CD4-positive, alpha-beta T cell treated with Interleukin-12 subunit alpha and Interleukin-12 subunit beta, for 1 hour (primary cell): ENCODE measurements at places on chromosomes 7 and 10.

- no peak for DNase-seq
These were observed 22.6 kb upstream of the DLG5 start for GRCh38 chr10:77949167-77949566.

DNA sequence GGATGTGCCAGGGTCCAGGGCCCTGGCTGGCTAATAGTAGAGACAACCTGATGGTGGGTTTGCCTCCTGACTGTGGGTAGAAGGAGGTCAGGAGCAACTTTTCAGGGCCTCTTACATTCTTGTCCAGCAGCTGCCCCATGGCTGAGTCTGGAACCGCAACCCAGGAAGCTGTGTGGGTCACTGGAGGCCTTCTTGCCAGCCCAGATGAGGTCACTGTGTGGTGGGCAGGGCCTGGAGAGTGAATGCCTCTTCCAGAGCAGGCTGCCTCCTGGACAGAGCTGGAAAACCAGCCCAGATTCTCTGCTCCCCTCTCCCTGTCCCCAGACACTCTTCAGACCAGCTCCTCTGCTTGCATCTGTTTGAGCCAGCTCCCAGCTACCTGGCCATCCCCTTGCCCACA lies 43.5 kb upstream of the LEP start:
- DNase-seq: no peak

GRCh38 chr7:164882-165660 lies 27.3 kb upstream of the FAM20C start:
- DNase-seq: no peak

GRCh38 chr10:119313644-119314043 lies 106.3 kb downstream of the GRK5 start:
- DNase-seq: peak; percentile 66

DNA sequence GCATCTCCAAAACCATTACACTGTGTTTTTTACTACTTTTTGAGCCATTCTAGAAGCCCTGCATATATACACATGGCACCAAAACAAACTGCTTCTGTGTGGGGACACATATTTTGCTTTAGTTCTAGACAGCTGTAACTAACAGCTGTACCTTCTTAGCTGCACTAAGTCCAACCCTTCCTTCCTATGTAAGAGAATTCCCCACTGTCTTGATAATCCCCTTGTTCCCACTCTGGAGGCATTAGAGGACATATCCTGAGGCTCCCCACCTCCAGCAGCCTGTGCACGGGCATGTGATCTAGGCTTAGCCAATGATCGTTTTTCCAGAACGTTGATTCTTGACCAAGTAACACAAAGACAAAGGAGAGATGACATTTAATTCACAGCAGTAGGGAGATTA lies 13.3 kb upstream of the CDK13 start:
- no peak for DNase-seq

DNA sequence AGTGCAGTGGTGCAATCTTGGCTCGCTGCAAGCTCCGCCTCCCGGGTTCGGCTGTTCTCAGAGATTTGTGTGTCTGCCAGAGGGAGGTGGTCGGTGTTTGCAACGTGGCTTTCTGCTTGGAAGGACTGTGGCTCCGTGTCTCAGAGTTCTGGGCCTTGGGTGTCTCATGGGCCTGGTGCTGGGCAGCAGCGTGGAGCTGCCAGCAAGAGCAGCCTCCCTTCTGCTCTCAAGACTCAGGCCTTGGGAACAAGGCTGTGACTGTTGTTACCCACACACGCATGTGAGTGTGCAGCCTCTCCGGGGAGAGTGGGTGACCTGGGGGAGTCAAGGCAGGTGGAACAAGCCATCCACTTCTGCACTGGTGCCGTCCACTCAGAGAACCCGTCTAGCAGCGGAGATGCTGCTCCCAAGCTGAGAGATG lies 52.0 kb downstream of the VIPR2 start:
- DNase-seq: no peak

GRCh38 chr10:24866604-24867583 lies 85.5 kb downstream of the PRTFDC1 start:
- DNase-seq: no peak

DNA sequence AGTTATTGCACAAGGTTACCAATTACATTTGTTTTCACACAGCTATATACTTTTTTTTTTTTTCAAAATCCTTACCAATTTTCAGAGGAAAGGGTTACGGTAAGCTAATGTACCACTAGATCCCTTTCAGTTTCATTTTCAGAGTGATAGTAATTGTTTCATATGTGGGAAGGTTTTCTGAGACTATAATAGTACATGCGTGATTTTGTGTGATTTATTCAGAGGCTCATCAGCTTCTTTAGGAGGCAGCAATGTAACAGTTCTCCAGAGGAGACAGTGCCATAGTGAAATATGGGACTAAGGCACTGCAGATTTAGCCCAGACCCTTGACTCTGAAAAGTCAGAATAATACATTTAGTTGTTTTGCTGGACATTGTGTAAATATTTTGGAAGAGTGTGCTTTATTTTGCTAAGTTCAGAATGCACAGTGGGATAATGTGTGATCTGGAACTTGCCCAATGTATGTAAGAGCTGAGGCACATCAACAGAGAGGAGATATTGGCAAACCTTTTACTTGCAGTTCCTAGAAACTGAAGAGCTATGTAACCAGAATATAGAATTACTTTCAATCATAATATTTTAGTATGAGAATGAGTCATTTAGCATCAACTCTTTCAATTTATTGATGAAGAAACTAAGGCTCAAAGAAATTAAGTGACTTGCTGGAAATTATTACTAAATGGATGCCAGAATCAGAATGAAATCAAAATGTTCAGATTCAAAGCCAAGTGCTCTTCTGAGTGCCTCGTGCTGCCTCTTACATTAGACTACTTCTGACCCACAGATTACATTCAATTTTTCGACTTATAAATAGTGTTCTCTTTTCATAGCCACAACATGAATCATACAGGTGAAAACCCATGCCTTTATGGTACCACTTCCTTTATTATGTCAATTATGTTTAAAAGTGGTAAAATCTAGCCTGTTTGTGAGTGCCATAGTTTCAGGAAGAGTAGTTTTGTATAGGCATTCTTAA lies 207.7 kb upstream of the TEX47 start:
- DNase-seq: peak; percentile 10

GRCh38 chr7:2403718-2404648 lies 572 bp downstream of the CHST12 start:
- no peak for DNase-seq

- DNase-seq: no peak
These were observed 654 bp downstream of the MUC3A start for GRCh38 chr7:100949933-100950443.

GRCh38 chr10:3806603-3807002 lies 21.6 kb upstream of the KLF6 start:
- peak; percentile 57 for DNase-seq

GRCh38 chr10:45008524-45009161 lies 7.9 kb downstream of the ZNF22 start:
- DNase-seq: peak; percentile 71

GRCh38 chr7:116522247-116522646 lies 2.6 kb upstream of the CAV1 start:
- DNase-seq: no peak

DNA sequence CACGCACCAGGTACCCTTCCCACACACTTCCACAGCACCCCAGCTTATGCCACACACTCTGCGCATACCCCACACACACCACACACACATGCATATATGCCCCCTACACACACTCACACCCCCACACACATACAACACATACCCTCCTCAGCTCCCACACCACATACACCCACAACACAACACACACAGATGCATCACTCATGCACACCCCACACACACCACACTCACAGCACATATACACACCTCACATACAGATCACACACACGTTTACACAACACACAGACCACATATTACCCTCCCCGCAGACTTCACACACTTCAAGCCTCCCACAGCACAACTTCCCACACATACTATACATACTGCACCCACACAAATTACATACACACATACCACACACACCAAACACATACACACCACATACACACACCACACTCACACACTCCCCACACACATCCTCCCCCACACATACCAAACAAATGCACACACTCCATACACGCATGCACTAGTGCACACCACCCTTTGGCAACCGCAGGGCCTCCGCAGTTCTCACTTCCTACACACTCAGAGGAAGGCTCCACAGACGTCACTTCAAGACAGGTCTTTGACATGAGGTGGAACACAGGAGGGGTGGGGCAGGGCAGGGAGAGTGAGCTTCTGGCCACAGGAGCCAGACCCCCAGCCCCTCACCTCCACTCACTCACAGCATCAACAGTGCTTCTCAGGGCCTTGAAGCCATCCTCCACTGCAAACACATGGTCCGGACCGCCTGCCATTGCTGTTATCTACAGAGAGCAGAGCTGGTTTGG lies 18.5 kb upstream of the ANTXRL start:
- DNase-seq: peak; percentile 56

GRCh38 chr7:97145068-97145467 lies 27.6 kb downstream of the SDHAF3 start:
- peak; percentile 20 for DNase-seq

GRCh38 chr10:132836832-132837540 lies 51.0 kb upstream of the NKX6-2 start:
- peak; percentile 17 for DNase-seq

GRCh38 chr10:29557665-29558064 lies 77.1 kb downstream of the SVIL start:
- no peak for DNase-seq

GRCh38 chr7:155071916-155072571 lies 1.9 kb downstream of the HTR5A start:
- DNase-seq: no peak

- DNase-seq: peak; percentile 8
These were observed 753.8 kb downstream of the GRID1 start for GRCh38 chr10:85612833-85613232.

DNA sequence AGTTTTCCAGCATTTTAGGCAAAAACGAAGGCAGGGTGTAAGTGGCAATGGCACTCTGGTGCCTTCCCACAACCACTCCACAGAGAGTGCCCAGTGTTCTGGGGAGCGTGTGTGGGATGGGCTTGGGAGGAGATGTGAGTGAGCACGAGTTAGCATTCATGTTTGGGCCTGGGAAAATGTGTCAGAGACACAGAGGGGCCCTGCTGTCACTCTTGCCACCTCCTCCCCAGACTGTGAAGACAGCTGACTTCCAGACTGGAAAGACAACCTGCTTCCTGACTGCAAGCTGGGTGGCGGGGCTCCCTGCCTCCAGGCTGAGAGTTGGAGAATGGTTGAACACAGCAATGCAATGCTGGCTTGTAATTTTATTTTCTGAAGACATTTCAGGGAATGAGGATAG lies 454.5 kb upstream of the ZMIZ1 start:
- DNase-seq: no peak

- DNase-seq: peak; percentile 61
These were observed 193.7 kb downstream of the RNLS start for GRCh38 chr10:88389456-88389855.

GRCh38 chr10:119671381-119671780 lies 20.2 kb downstream of the BAG3 start:
- DNase-seq: no peak
